ENCODE measurements at places on chromosomes 4 and X. TPM values are rescaled to one million over a fixed set of nuclear protein-coding genes. Genes with fewer than 3 reads are reported as not detected.

- no peaks in the 10 kb centered on the region for H3K27me3 ChIP-seq
- H3K27ac ChIP-seq: no peak overlapping the region
- H3K4me1 ChIP-seq: peaks cover 8% of the 10 kb centered on the region
- no peaks in the 10 kb centered on the region for H3K36me3 ChIP-seq
Measured at GRCh38 chr4:155607481-155607880, 59.2 kb upstream of the GUCY1A1 start.

DNA sequence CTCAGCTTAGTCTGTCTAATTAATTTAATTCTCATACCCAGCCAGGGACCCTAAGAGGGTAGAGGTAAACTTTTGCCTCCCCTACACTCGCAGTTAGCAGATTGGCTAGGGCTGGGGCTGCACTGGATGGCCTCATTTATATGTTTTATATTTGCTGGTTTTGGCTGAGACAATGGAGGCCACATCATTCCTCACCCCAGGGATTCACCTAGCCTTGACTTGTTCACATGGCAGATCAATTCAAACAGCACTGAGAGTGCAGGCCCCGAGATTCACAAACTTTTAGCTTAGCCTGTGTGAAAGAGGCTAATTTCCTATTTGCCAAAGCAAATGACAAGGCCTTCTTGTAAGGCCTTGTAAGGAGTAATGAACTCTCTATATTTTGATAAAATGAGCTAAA, 844.4 kb downstream of the ARAP2 start:
- H3K27me3 ChIP-seq: no peaks in the 10 kb centered on the region
- no peaks in the 10 kb centered on the region for H3K36me3 ChIP-seq
- DNase-seq: no peak
- H3K4me1 ChIP-seq: no peaks in the 10 kb centered on the region

- H3K27me3 ChIP-seq: no peaks in the 10 kb centered on the region
- no peak overlapping the region for H3K27ac ChIP-seq
Measured at GRCh38 chr4:88017516-88018297, 10.3 kb downstream of the PKD2 start.

- H3K4me3 ChIP-seq: peak overlapping the region; percentile 56
- peaks cover 4% of the 10 kb centered on the region for H3K27me3 ChIP-seq
- H3K27ac ChIP-seq: peak overlapping the region; percentile 95
Measured at GRCh38 chr4:78638337-78639172, 87.0 kb downstream of the ANXA3 start.

DNA sequence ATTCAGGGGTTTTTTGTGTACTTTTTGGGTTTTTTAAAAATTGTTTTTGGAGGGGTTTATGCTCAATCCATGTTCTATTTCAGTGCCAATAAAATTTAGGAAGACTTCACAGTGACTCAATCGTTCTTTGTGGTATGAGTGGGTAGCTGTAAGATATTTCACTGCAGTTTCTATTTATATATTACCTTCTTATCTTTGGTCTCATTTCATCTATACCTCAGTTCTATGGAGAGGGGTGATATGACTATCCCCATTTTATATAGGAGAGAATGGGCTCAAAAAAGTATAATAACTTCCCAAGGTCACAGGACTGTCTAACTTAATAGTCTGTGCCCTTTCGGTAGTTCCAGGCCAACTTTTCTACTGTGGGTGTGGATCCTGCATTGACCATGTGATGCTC, 74.4 kb downstream of the MSN start:
- H3K27me3 ChIP-seq: no peaks in the 10 kb centered on the region
- no peak overlapping the region for H3K27ac ChIP-seq
- no peak for DNase-seq
- H3K4me3 ChIP-seq: no peak overlapping the region
- H3K36me3 ChIP-seq: peaks cover 82% of the 10 kb centered on the region

Gene SERPINA7
- not detected for total RNA-seq

Gene SPATA4
- total RNA-seq: not detected

Gene NDST3
- total RNA-seq: not detected

Measured in activated CD8-positive, alpha-beta T cell treated with anti-CD3 and anti-CD28 coated beads, Interleukin-2, amount 10 ng/mL, durations not matched to agents 7 days and 5 days (primary cell).